Activated T-helper 1 cell treated with anti-CD3 and anti-CD28 coated beads, Interleukin-12 subunit alpha, Interleukin-12 subunit beta, Interleukin-2, Interleukin-4 antibody, amounts not matched to agents 30 ng/mL and 10 ng/mL and 1 ng/mL, durations not matched to agents 14 hours and 24 hours and 36 hours (primary cell): ENCODE measurements at places on chromosomes 12 and 14.
A peak's percentile ranks its signal among the peaks of the same experiment; 100 is the strongest.

- no peak for DNase-seq
Measured at GRCh38 chr14:29724991-29725390, 202.7 kb downstream of the PRKD1 start.

DNA sequence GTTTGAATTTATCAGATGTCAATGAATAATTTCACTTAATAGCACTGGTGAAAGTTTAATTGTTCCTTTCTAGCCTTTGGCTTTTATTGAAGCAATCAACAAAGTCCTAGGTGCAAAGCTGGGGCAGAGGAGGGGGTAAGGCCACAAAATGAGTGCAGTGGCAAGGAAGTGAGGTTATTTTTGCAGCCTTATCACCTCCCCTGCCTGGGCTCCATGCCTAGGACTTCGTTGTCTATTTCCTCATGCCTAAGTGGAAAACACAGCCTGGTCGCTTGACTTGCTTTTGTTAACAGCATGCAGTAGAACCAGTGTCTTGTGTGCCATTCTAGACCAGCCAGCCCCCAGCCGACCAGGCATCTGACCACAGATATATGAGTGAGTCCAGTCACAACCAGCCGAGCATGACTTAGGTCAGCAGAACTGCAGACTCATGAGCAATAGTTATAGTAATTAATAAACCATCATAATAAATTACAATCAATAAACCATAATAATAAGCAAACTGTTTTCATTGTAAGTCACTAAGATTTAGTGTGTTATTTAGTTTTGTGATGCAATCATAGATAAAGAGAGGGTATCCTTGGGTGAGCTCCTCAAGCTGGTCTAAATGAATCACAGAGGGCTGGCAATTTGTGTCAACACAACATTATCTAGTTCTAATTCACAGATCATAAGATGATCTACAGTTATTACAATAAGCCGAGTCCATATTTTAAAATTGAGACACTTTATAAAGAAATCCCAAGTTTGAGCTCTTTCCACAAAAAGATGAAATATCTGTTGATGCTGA, 156.8 kb downstream of the GLT1D1 start:
- DNase-seq = no peak

GRCh38 chr14:99318091-99318958, 46.3 kb upstream of the BCL11B start:
- DNase-seq = no peak

- DNase-seq = no peak
Measured at GRCh38 chr12:100610666-100611430, 37.4 kb downstream of the GAS2L3 start.

GRCh38 chr12:122411537-122411936, 10.9 kb downstream of the CLIP1 start:
- DNase-seq = no peak

DNA sequence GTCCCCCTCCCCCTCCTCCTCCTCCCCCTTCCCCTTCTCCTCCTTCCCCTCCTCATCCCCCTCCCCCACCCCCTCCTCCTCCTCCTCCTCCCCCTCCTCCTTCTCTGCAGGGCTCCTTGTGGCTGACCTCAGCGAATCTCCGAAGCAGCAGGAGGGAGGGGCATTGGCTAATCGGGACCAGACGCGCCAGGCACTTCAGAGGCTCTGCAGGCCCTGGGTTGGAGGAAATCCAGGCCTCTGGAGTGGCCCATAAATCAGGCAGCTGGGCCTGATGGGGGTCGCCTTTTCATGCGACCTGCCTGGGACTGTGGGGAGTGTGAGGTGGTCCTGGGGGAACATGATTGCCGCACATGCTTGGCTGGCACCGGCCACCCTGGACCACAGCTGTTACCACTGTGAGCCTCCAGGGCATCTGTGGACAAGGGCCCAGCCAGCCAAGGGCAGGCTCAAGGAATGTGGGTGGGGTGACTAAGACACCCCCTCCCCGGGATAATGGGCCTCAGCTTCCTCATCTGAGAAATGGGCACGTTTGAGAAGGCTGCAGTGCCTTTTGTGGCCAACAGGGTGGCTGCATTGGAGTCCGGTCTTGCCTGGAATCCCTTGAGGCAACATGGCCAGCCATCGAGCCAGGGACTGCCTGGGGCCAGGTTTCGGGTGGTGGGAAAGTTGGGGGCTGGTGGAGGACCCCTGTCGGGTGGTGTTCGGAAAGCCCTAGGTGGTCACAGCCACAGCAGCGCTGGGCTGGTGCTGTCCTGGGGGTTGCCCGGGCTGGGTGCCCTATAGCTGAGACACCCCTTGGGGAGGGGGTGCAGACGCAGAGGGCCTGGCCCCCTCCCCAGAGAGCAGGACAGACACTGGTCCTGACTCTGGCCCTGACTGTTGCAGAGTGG, 12.0 kb downstream of the KIF26A start:
- DNase-seq = no peak

DNA sequence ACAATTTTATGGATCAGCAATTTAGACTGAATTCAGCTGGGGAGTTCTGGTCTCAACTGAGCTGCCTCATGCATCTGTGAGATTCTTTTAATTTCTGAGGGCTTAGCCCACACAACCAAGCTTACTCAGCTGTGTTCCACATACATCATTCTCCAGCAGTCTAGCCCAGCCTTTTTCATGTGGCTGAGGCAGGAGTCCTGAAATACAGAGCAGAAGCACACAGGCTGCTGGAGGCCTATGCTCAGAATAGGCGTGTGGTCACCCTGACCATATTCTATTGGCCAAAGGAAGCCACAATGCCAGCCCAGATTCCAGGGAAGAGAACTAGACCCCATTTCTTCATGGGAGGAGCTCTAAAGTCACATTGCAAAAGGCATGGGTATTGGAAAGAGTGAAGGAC, 72.3 kb upstream of the DHRS4 start:
- no peak for DNase-seq

GRCh38 chr14:79516009-79516408, 695.3 kb downstream of the DIO2 start:
- no peak for DNase-seq

DNA sequence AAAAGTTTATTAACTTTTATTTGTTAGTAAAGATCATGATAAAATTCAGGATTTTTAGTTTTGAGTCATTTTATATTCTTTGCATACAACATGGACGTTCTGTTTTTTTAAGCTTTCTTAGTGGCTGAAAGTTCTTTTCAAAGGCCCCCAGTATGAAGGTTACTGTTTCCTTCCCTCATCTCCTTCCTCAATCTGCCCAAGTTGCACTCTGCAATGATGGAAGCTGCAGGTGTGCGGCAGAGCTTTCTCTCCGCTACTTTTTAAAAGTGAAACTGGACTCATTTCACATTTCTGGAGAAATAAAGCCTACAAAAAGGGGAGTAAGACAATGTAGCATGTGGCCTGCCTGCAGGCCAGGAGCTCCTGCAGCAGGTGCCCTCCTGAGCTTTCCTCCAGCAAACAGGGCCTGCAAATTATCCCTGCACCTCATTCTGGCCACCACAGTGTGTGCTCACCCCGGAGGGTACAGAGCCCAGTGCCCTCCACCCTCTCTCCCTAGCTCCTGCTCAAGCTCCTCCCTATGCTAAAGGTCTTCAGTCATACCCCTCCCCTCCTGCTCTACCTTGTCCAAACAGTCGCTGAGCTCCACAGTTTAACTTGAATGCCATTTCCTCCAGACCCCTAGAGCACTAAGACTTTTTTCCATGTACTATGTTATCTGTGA, 78.9 kb downstream of the SETD3 start:
- DNase-seq = no peak

DNA sequence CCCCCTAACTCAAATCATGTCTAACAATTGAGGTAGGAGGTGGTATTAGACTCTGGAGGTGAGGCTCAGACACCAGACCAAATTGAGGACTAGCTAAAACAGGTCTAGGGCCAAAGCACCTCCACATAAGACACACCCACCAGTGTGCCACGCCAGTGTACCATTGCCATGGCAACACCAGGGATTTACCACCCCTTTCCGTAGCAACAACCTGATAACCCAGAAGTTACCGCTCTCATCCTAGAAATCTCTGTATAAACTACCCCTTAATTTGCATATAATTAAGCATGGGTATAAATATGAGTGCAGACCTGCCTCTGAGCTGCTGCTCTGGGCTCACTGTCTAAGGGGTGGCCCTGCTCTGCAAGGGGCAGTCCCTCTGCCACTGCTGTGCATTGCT, 57.4 kb upstream of the PPP2R5C start:
- DNase-seq = no peak

DNA sequence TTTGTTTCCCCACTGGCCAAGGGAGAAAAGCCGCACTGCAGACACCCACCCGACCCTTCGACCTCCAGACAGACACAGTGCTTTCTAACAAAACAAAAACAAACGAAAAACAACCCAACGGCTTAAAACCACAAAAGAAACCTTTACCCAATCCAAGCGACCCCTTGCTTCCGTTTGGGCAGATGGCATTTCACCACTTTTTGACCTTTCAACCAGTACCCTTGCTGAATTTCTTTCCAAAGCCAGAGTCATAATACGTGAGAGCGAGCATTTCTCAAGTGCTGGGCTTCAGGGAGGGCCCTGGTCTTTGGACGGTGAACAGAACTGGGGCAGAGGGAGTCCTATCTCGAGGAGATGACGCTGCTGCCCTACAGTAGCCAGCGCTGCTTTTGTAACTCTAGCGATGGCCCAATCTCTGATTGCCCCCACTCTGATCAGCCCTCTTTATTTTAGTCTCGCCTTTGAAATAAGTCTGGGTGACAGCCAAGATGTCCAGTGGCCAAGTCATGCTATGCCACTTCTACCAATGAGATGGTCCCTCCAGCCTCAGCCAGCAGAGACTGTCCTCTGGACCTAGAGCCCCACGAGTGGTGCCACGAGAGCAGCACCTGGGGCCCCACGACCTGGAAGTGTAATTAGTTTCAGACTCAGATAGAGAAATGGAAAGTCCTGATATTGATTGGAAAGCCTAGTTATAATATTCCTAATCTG, 21.9 kb upstream of the ADIPOR2 start:
- no peak for DNase-seq

GRCh38 chr12:111283966-111284365, 84.9 kb downstream of the PHETA1 start:
- no peak for DNase-seq

DNA sequence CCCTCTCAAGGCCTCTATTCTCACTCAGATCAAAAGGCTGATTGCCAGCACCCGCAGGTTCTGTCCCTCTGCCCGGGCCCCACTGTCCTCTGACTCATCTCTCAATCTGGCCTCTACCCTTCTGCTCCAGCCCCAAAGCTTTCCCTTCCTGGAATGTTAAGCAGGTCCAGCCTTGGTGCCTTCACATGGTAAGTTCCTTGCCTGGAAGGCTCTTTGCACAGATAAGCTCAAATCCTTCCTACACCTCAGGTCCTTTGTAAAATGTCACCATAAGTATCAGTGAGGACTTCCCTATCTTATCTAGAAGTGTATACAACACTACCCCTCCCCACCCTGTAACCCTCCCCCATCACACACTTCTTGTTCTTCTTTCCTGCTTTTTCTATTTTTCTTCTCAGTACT, 22.2 kb downstream of the LPCAT3 start:
- no peak for DNase-seq

DNA sequence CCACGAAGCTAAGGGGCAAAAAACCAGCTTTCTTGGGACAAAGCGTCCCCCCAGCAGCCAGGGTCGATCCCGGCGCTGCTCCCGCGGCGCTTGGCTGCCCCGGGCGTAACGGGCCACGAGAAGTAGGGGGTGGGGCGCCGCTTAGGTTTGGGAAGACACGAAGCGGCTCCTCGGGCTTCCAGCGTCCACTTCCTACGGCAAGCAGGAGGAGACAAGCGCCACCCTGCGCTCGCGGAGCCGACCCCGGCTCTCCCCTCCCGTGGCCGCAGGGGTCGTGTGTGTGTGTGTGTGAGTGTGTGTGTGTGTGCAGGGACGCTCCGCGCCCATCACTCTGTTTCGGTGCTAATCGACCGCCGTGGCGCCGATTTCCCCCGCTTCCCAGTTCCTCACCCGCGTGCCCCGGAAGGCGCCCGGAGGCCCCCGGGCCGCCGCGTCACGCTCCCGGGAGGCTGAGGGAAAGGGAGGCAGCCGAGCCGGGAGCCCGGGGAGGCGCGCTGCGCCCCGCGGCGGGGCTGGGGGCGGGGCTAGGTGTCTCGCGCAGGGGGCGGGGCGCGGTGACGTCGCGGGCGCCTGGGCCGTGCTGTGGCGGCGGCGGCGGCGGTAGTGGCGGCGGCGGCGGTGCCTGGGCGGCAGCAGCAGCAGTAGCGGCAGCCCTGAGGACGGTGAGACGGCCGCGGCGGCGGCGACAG, at the start of gene ERC1:
TSS of gene ERC1 (plus strand) at position 563 of the 689 bp plus-strand sequence. CDS start 36,681 bp downstream, outside the sequence.
- peak; percentile 82 for DNase-seq

GRCh38 chr14:104137297-104138097, 890 bp upstream of the KIF26A start:
- peak; percentile 53 for DNase-seq

DNA sequence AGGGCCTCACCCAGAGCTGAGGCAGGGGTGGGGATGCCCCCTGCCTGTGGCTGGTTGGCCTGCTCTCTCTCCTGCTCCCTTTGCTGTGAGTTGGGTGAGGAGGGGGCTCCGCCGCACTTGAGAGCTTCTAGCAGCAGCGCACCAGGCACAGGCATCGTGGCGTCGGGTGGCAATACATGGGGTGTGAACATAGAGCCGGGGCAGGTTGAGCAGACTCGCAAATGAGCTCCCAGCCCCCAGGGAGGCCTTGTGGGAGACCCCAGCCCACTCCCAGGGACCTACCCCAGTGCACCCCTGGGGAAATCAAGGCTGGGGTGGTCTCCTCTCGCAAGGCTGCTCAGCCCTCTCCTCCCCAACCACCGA, 54.5 kb downstream of the KIF26A start:
- no peak for DNase-seq

GRCh38 chr14:75448209-75448608, 20.4 kb downstream of the JDP2 start:
- no peak for DNase-seq

- DNase-seq = no peak
Measured at GRCh38 chr12:87157791-87158190, 871.4 kb downstream of the C12orf50 start.

- no peak for DNase-seq
Measured at GRCh38 chr12:120865098-120865497, 39.1 kb downstream of the SPPL3 start.

DNA sequence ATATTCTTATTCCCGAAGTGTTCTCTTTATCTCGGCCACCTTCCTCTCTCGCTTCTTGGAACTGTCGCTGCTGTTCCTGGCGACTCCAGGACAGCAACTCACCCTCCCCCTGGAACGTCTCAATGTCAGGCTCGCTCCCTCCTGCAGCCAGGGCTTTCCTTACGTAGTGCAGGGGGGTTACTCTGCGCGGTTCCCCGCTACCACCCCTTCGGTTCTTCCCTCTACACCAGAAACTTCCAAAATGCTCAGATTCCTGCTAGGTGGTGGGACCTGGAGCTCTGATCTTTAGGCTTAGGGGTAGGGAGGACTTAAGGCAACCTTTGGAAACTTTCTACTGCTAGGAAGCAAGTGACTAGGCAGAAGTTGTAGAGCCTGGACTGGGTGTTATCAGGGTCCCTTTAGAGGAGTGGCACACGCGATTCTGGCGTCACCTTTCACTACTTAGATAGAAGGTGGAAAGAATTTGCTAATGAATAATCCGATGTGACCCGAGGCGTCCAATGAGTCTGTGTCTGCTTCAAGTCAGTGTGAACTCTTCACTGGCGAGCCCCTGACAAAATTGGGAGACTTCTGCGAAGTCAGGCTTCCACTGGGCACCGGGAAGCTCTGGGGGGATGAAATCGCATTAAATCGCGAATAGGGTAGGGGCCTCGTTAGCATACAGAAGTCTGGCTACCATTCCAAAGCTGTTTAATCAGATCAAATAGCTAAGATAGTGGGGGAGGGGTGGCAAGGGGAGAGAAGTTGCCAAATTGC, 900 bp upstream of the DPF3 start:
- no peak for DNase-seq
